ENCODE measurements at places on chromosomes 3 and 15.

GRCh38 chr3:194579091-194579606, 54.1 kb downstream of the TMEM44 start:
- no peak for DNase-seq

- no peak for DNase-seq
Measured at GRCh38 chr3:111702996-111703985, 108.1 kb upstream of the ZBED2 start.

DNA sequence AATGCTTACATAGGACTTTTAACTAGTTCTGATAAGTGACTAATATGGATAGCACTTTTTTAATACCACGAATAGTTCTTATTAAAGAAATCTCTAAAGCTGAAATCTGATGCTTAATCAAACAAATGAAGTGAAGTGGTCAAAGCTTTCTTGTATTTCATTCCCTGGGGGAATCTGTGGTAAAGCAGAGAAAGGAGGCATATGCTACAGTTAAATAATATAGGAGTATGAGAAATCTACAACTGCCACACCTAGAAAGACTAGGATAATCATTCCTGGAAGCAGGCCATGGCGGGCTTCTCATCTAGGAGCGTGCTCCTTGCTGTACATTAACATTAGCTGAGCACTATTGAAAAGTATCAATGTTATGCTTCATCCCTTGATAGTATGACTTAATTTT, 835.7 kb downstream of the OTOL1 start:
- no peak for DNase-seq

- DNase-seq: no peak
Measured at GRCh38 chr3:24389108-24390090, 105.3 kb downstream of the THRB start.

DNA sequence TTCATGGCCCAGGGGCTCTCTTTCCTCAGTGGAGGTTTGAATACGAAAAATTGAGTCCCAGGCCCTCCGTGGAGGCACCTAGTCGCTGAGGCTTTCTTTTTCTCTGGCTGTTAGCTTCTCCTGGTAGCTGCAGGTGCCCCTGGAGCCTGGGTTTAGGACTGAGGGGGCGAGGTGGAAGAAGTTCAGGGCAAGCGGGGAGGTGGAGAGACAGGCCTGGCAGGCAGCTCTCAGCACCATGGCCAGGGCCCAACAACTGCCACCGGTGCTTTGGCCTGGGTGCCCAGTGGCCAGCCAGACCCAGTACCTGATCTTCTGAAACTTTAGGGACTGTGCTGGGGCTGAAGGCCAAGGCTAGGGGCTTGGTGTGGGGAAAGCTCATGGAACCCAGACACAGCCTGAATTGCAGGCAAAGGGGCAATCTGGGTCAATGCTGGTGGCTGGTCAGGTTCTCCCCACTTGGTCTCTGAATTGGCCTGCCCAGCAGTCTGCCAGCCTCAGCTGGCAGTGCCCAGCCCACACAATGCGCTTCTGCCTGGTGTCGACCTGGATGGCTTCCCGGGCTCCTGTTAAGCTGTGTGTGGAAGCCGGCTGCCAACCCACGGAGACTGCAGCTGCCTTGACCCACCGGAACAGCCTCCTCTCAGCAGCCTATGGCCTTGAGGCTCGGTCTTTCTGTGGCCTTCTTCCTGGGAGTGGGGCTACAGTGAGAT, 30.3 kb upstream of the POLG start:
- no peak for DNase-seq

GRCh38 chr15:25793354-25794050, 69.6 kb downstream of the ATP10A start:
- DNase-seq: no peak

DNA sequence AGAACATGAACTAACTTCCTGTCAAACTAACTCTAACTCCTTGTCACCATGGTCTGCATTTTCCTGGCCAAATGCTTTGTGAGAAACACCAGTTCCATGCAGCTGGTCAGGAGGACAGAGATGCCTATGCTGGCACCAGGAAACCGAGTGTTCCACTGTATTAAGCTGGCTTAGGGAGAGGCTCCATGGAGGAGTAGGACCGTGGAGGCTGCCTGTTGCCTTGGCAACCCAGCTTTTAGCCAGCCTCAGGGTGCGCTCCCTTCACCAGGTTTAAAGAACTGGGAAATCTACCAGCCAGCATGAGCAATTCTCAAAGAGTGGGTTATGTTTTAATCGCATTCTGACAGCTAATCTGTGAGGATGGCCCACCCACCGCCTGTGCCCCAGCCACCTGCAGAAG, 394.1 kb downstream of the OCA2 start:
- no peak for DNase-seq

- DNase-seq: no peak
Measured at GRCh38 chr15:65409036-65409631, 13.6 kb downstream of the IGDCC4 start.

DNA sequence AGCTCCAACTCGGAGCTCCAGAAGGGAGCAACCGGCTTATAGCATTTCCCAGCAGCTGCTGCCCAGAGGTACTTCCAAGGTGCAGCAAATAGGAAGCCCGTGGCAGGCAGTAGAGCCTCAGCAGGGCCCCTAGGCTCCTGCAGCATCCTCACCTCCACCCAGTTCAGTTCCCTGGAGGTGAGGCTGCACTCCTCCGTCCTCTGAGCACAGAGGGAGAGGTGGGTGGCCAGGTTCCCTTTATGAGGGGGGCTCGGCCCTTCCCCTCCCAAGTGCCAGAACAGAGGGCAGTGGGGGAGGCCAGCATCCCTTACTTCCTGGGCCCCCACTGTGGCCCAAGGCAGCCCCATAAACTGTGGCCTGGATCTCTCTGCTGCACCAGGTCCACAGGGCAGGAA, 150.2 kb downstream of the ATP10A start:
- DNase-seq: no peak

DNA sequence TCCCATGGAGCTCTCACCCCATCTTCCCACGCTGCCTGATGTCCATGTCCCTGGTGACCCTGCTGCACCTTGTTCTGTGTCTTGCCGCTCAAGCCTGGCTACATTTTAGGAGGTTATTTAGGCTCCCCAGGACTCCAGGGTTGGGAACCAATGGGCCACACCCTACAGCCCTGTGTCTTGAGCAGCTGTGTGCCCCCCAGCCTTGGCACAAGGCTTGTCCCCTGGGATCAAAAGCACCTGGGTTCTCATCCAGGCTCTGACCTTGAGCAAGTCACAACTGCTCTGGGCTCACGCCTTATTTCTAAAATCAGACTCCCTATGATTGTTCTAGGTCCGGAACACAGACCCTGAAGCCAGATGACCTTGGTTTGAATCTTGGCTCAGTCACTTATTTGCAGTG, 14.1 kb downstream of the SPSB4 start:
- DNase-seq: no peak

- DNase-seq: no peak
Measured at GRCh38 chr3:100096866-100097265, 17.4 kb downstream of the FILIP1L start.

- no peak for DNase-seq
Measured at GRCh38 chr3:188529228-188529627, 375.3 kb downstream of the LPP start.

DNA sequence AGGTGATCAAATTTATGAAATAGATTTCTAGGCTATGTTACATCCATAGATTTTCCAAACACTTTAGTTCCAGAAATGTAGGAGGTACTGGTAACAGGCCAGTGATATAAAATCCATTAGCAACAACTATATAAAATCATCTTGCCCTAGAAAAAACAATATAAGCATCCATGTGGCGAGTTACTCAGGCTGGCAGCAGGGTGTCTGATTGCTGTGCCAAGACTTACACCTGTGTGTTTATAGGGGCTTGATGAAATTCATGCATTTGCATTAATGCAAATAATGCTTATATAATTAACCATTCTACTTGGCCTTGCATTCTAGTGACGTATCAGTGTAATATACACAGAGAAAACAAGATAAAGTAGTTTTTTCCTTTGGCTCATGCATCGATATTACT, 153.4 kb downstream of the PLCL2 start:
- DNase-seq: no peak

DNA sequence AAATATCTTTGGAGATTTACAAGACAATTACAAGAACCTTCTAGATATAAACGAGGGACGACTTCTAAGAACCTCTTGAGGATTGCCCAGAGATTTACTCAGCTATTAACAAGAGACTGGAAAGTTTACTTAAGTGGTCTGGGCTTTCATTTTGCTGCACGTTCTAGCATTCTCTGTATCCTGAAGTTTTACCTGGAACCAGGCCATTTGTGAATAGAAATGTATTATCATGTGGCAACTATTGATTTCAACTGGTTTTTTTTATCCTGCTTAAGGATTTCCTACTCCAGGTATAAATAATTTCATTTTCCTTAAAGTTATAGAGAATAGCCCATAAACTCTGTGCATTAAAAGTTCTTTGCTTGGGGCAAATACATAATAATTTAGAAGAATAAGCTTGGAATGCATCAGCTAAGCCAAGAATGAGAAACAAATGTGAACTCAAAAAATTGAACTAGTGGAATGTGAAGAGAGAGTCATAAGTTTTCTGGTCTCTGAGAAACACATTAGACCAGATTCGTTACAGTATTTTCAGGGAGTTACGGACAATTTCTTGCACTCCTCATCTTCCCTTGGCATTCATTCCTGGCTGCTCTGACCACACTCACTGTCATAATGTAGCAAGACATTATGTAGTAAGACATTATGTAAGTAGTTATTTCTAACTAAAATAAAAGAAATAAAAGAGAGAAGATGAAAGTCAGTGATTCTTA, 1.3 kb downstream of the AQP9 start:
- no peak for DNase-seq

- DNase-seq: no peak
Measured at GRCh38 chr15:39792844-39793335, 10.2 kb upstream of the FSIP1 start.

DNA sequence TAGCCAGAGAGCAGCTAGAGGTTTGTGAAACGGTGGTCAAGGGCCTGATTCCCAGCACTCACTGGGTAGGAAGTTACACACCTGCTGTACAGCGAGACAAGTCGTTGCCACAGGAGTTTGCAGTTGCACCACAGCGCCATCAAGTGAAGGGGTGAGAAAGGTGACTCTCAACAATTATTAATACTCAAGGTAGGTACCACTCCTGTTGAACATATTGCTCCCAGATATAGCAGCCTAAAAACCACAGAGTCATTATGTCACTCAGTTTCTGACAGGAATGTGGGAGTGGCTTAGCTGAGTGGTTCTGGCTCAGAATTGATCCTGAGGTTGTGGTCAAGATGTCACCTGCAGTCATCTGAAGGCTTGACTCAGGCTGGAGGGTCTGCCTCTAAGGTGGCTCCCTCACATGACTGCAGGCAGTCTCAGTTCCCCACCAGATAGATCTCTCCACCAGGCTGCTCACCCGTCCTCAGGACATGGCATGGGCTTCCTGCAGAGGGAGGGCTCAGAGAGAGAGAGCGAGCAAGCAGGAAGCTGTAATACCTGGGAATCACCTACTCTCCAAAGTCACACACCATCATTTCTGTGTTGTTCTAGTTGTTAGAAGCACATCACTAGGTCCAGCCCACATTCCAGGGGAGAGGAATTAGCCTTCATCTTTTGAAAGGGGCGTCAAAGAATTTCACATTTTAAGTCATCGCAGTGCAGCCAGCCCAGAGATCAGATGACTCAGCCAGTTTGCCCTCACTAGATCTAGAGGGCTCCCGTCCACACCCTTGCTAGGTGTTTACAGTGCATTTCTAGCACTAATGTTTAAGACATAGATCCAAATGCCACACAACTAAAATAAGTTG, 17.0 kb upstream of the ANO10 start:
- no peak for DNase-seq

DNA sequence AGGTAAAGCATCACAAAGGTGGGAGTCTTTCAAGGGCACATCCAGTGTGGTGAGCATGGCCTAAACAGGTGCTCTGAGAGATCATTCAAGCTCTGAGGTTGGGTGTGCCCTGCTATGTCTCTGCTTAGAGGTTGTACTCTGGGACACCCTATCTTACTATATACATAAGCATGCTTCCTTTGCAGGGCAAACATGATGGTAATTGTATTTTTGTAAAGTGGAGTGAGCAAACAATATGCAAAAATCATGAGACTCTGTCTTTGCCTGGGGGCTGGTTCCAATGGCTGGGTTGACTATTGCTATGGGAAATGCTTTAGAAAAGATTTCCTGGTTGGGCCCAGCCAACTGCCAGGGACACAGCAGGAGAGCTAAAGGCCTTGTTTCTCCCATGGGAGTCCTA, 315.1 kb upstream of the TLE3 start:
- DNase-seq: no peak

- no peak for DNase-seq
Measured at GRCh38 chr15:66907826-66908743, 157.3 kb upstream of the SMAD3 start.

- no peak for DNase-seq
Measured at GRCh38 chr15:45199136-45199810, 11.5 kb upstream of the SHF start.

DNA sequence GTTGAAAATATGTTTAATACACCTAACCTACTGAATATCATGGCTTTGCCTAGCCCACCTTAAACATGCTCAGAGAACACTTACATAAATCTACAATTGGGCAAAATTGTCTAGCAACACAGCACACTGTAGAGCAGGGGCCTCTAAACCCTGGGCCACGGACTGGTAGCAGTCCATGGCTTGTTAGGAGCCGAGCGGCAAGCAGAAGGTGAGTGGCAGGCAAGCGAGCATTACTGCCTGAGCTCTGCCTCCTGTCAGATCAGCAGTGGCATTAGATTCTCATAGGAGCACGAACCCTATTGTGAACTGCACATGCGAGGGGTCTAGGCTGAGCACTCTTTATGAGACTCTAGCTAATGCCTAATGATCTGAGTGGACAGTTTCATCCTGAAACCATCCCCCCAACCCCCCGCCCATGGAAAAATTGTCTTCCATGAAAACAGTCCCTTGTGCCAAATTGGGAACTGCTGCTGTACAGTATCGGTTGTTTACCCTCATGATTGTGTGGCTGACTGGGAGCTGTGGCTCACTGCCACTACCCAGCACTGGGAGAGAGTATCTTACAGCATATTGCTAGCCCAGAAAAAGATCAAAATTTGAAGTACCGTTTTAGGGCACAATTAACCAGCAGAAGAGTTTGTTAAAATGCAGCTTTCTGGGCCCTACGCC, 26.1 kb downstream of the CMSS1 start:
- DNase-seq: no peak

GRCh38 chr15:31887246-31887645, 143.1 kb upstream of the CHRNA7 start:
- no peak for DNase-seq

- no peak for DNase-seq
Measured at GRCh38 chr15:60573936-60574335, 95.0 kb upstream of the ICE2 start.

DNA sequence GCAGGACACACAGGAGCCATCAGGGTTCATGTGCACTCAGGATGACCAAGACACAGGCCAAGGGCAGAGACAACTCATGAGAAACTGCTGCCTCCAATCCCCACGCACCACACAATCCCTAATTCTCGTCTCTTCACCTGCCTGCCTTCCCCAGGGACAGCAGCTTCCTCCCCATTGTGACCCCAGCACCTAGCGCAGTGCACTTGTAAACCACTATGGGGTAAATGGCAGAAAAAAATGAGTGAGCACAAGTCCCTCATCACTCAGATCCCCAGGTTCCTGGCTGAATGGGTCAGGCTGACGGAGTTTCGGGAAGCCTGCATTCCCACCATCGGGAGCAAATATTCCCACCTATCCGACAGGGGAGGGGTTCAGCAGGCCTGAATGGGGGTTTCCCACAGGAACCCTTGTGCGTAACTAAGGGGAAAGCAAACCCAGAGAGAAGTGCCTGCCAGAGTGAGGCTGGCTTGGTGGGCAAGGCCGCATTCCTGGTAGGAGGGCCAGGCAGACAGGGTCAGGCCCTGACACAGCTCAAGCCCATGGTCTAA, 18.8 kb downstream of the PLXNB1 start:
- no peak for DNase-seq

All from activated gamma-delta T cell treated with anti-CD3 and anti-CD28 coated beads, Interleukin-2, amount 50 U/mL, for 16 hours (primary cell).